Transverse colon (tissue), 4 donors: ENCODE measurements at places on chromosomes 1 and 21. TPM values are rescaled to one million over a fixed set of nuclear protein-coding genes. Genes with fewer than 3 reads are reported as not detected.
A peak's percentile ranks its signal among the peaks of the same experiment; 100 is the strongest.

IFI44 gene
- not detected for total RNA-seq

SLFNL1 gene
- total RNA-seq, result 3.0 TPM

COL8A2 gene
- total RNA-seq, result 1.6 TPM

GRCh38 chr1:162206300-162206699 is 136.8 kb downstream of the NOS1AP start:
- H3K27ac ChIP-seq, result peak overlapping the region; percentile 75
- H3K36me3 ChIP-seq, result no peaks in the 10 kb centered on the region
- peaks cover 16% of the 10 kb centered on the region for H3K4me1 ChIP-seq
- H3K4me3 ChIP-seq, result no peak overlapping the region
- DNase-seq, result no peak

DNA sequence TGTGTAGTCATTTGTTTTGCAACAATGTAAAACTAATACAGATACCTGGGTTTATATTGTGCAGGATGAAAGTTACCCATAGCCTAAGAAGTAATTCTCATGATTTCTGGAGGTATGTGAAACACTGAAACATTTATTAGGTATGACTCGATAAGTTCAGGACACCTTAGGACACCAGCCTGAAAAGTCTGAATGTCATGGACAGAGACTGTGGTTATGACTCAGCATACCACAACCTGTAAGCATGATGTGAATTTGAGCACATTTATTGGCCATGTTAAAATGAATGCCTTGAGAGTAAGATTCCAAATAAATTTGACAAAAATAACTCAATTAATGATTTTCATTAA is 1471.7 kb upstream of the B3GALT2 start:
- no peak for DNase-seq
- H3K4me3 ChIP-seq, result no peak overlapping the region
- no peak overlapping the region for H3K27ac ChIP-seq
- H3K27me3 ChIP-seq, result no peaks in the 10 kb centered on the region

GRCh38 chr1:230067419-230067870 is 407 bp downstream of the GALNT2 start:
- peak overlapping the region; percentile 92 for H3K27ac ChIP-seq
- H3K27me3 ChIP-seq, result no peaks in the 10 kb centered on the region
- H3K4me1 ChIP-seq, result peaks cover 33% of the 10 kb centered on the region
- H3K36me3 ChIP-seq, result no peaks in the 10 kb centered on the region

DNA sequence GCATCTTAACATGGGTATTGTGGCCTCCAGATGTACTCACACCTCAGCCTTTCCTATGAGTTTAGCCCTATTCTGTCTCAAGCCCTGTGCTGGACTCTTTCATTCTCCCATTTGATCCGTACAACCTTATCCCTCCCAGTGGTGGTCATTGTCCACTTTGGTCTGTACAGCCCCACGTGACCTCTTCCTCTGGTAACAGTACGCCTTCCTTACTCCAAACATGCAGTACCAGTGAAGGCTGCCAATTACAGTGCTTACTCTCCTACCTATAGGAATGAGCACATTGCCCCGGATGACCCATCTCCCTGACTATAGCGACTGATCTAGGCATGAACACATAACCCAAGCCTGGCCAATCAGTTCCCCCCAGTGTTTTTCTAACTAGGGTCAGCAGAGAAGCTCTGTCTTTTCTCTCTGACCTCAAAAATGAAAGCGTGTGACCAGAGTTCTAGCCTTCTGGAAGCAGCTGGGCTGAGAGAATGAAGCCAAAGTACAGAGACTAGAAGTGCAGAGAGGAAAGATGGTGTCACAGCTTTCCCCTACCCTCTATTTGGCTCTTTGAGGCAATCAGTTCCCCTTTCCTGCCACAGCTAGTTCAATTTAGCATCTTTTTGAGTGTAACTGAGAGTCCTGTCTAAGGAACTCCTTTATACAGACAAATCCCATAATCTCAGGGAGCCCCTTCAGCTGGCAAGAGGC is 9.9 kb upstream of the QSOX1 start:
- H3K27ac ChIP-seq, result no peak overlapping the region
- H3K27me3 ChIP-seq, result no peaks in the 10 kb centered on the region
- DNase-seq, result no peak
- H3K4me1 ChIP-seq, result no peaks in the 10 kb centered on the region
- no peak overlapping the region for H3K4me3 ChIP-seq

- H3K27me3 ChIP-seq, result no peaks in the 10 kb centered on the region
- H3K4me3 ChIP-seq, result no peak overlapping the region
- H3K27ac ChIP-seq, result no peak overlapping the region
- H3K36me3 ChIP-seq, result no peaks in the 10 kb centered on the region
Measured at GRCh38 chr21:29194847-29195246, 64.4 kb downstream of the MAP3K7CL start.

- H3K36me3 ChIP-seq, result peaks cover 54% of the 10 kb centered on the region
- H3K27me3 ChIP-seq, result no peaks in the 10 kb centered on the region
- H3K4me3 ChIP-seq, result no peak overlapping the region
- H3K4me1 ChIP-seq, result peaks cover 48% of the 10 kb centered on the region
- DNase-seq, result no peak
- peak overlapping the region; percentile 97 for H3K27ac ChIP-seq
Measured at GRCh38 chr1:201487742-201488141, 18.8 kb upstream of the PHLDA3 start.

DNA sequence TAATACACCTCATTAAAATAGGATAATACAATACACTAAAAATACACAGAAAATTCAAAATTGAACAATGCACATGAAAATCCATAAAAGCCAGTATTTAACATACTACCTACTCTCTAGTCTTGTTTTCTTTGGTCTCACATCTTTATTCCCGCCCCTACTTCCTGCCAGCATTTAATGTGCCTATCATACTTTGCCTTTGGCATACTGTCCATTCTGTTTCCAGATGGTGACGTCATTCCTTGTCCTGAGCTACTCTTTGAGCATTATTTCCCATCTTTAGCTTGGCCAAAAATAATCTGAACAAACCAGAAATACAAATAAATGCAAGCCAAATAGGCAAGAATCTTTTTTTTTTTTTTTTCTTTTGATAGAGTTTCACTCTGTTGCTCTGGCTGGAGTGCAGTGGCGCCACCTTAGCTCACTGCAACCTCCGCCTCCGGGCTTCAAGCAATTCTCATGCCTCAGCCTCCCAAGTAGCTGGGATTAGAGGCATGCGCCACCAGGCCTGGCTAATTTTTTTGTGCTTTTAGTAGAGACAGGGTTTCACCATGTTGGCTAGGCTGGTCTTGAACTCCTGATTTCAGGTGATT is 4.4 kb downstream of the HFM1 start:
- H3K4me3 ChIP-seq, result no peak overlapping the region
- H3K27ac ChIP-seq, result no peak overlapping the region
- no peak for DNase-seq
- peaks cover 31% of the 10 kb centered on the region for H3K27me3 ChIP-seq
- no peaks in the 10 kb centered on the region for H3K4me1 ChIP-seq

GRCh38 chr1:198681252-198681651 is 42.4 kb downstream of the PTPRC start:
- no peaks in the 10 kb centered on the region for H3K4me1 ChIP-seq
- no peaks in the 10 kb centered on the region for H3K36me3 ChIP-seq
- no peaks in the 10 kb centered on the region for H3K27me3 ChIP-seq
- no peak for DNase-seq

GRCh38 chr1:8378178-8378577 is 60.3 kb downstream of the SLC45A1 start:
- H3K4me3 ChIP-seq, result no peak overlapping the region
- no peaks in the 10 kb centered on the region for H3K27me3 ChIP-seq
- no peak for DNase-seq
- H3K27ac ChIP-seq, result peak overlapping the region; percentile 78

DNA sequence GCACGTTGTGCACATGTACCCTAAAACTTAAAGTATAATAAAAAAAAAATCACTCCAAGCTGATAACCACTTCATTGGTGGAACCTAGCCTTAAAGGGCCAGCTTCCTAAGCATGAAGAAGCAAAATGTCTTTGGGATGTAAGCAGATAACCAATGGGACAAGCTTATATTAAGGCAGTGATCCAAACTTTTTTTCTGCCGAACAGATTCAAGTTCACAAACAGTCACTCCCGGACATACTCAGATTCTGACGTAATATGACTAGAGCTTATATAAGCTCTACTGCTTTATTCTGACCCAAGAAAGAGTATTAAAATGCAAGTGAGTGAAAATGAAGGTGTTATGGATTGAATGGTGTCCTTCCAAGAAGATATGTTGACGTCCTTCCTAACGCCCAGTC is 44.9 kb upstream of the HIVEP3 start:
- no peak for DNase-seq
- H3K27me3 ChIP-seq, result no peaks in the 10 kb centered on the region
- H3K27ac ChIP-seq, result no peak overlapping the region
- no peak overlapping the region for H3K4me3 ChIP-seq
